ENCODE measurements at places on chromosomes 12 and 14.

- DNase-seq: peak; percentile 58
Observed at GRCh38 chr14:42224053-42224888, 617.6 kb downstream of the LRFN5 start.

- no peak for DNase-seq
Observed at GRCh38 chr12:121711361-121712189, 977 bp upstream of the TMEM120B start.

GRCh38 chr12:7091660-7092228 is 501 bp downstream of the C1R start:
- no peak for DNase-seq

GRCh38 chr14:71481021-71481654 is 451.1 kb upstream of the RGS6 start:
- peak; percentile 45 for DNase-seq

GRCh38 chr12:124217508-124218242 is 77.2 kb upstream of the RFLNA start:
- DNase-seq: peak; percentile 57

DNA sequence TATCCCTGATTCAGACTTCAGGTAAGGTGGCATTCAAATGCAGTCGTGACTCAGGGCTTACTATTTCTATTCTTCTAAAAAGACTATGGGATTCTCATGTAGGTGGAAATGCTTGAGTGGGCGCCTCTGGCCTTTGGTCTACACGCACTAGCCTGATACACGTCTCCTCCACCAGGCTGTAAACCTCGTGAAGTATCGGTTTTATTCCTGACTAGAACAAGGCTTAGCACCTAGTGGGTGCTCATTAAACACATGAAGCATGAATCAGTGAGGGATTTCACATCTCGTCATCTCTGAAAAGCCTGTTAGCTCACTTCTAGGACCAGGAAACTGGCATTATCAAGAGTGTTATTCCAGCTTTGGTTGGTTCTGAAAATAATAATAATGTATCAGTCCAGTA is 17.7 kb upstream of the HNF1A start:
- no peak for DNase-seq

DNA sequence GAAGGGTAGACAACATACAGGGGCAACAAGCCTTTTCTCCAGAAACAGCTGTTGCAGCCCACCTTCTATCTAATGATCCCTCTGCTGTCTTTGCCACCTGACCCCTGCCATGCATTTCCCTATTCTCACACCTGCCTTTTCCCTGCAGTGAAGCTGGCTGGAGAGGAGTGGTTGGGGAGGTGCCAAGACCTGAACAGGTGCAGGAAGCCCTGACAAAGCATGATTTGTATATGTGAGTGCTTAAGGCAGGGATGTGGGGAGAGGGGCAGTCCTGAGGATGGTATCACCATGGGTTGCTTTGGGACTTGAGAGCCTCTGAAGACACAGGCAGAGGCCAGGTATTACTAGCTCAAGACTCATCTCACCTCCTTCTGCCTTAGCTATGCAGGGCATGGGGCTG is 2.9 kb upstream of the PFDN5 start:
- no peak for DNase-seq

DNA sequence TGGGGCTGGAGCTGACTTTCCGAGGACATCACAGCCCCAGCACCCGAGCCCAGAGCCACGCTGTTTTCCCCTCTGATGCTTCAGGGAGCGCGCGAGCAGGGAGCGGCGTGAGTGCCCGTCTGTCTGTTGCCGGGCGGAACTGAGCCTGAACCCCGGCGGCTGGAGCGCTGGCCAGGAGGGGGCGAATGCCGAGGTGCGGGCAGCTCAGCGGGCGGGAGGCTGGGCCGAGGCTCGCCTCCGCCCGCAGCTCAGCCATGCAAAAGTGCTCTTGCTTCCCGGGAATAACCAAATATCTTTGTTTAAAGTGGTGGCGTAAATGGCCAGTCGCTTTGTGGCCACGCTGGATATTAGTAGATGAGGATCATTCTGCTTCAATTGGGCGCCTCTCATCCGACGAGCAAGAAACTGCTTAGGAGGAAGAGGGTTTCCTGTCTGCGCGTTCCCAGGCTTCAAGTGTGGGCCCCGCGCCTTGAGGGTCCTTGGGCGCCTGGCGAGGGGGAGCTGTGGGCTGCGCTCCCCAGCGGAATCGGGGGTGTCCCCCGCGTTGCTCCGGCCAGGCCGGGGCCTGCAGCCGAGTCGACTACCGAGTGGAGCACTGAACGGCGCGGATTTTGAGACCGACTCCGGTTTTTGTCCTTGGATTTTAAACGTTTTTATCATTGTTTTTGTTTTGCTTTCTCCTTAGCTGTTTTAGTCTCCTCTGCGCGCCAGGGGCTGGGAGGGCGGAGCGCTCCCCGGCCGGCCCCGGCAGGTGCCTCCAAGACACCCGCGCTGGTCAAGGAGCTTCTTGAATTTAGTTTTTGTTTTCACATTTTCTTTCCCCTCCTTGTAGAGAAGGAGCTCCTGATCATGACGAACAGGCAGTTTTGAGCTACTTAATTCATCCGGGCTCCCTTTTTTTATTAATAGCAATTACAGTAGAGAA is 831 bp upstream of the NKX2-1 start:
- DNase-seq: peak; percentile 6

- DNase-seq: no peak
Observed at GRCh38 chr14:35910191-35910590, 84.1 kb downstream of the BRMS1L start.

DNA sequence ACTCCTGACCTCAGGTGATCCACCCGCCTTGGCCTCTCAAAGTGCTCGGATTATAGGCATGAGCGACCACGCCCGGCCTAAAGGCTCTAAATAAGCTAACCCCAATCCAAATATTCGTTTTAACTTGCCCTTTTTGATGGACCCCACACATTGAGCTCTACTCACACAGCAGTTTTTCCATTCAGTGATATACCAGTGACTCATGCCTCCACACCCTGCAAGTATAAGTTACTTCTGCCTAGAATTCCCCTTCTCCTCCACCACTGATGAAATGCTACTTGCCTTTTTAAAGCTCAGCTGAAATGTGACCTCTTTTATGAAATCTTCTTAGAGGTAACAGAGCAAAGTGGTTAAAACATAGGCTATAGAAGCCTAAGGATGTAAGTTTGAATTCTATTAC is 68.8 kb downstream of the EXOC5 start:
- DNase-seq: peak; percentile 82

GRCh38 chr14:40623643-40624042 is 983.0 kb upstream of the LRFN5 start:
- DNase-seq: no peak

- DNase-seq: no peak
Observed at GRCh38 chr12:12158858-12159257, 88.1 kb downstream of the BCL2L14 start.

DNA sequence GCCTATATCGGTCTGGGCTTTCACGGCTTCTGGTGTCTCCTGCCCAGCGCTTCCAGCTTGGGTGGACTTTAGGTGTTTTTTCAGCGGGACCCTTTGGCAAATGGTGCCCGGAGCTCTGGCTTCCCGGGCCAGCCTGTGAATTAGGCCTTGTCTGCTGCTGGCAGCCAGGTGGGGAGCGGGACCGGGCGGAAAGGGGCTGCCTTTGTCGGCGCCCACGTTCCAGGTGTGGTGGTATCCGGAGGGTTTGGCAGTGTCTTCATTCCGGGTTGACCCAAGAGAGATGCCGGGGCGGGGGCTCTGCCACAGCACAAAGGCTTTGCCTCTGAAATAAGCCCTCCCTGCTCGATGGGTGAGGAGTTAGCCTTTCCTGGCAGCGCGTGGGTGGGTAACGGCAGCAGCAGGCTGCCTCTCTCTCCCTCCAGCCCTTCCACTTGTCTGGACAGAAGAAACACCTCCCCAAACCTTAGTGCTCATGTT is 9.5 kb downstream of the RFLNA start:
- no peak for DNase-seq

DNA sequence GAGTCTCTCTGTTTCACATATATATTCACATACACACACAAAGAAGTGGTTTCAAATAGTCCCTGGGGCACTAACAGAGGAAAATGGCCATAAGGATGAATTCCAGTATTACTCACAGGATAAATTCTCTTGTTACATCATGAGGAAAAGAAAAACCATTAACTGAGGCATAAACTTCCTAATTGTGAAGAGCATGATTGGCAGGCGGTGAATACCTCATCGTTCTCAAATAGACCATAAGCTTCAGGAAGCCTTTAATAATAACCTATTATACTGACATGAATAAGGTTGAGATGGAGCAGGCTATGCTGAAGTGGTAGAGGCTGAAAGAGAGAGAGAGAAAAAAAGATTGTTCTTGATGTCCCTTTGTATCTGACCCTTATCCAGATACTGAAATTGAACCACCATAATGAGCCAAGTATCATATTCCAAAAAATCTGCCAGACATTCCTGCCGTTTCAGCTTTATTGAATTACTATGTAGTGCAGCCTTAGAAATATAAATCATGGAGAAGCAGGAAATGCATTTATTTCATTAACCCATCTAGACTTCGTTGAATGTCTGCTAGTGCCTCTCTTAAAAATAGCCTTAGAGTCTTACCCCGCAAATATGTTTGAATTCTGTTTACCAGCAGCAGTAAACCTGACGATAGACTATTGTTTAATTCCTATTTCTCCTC is 86.8 kb downstream of the NUAK1 start:
- no peak for DNase-seq

All from inflammatory macrophage treated with lipopolysaccharide for 4 hours (primary cell).